CD4-positive, alpha-beta T cell treated with Interleukin-17A for 1 hour (primary cell): ENCODE measurements at places on chromosomes 2 and 18.

DNA sequence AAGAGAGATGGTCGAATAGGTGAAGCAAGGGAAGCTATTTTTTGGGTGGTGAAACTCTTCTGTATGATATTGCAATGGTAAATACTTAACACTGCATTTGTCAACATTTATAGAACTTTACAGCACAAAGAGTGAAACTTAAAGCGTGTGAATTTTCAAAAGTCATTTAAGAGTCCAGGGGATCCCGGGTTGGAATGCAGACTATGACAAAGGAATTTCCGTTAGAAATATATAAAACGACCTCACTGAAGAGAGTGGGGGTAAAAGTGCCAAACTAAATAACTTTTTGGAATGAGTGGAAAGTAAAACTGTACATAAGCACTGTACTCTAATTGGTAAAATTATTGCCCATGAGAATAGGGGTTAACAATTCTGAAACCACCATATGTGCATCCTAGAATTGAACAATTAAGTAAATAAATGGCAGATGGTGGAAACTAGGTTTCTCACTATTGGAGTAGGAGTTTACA is 191.0 kb upstream of the FN1 start:
- no peak for DNase-seq

DNA sequence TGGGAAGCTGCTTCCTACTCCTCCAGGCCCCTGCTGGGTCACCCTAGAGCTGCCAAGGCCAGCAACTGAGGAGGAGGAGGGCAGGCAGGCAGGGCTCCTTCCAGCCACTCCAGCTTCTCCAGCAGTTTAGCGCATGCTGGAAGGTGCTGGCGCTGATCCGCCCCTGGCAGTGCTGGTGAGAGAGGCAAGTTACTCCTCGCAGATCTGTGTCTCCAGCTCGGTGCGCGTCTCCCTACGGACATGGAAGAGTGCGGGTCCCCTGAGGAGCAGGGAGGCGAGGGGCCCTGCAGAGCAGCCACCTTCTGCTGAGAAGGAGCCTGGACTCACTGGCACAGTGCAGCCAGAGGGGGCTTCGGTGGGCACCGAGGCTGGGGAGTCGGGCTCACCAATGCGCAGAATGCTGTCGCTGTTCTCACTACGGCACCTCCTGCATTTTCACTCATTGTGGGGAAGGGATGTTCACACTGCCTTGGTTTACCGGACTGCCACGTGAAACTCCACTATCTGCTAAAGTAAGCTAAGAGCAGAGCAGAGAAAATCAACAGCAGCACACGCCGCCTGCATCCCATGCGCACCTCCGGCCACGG is 206.0 kb downstream of the HDAC4 start:
- DNase-seq: no peak

GRCh38 chr2:8215159-8215863 is 466.5 kb upstream of the ID2 start:
- no peak for DNase-seq

- DNase-seq: no peak
Measured at GRCh38 chr2:5539282-5540165, 152.7 kb upstream of the SOX11 start.

- no peak for DNase-seq
Measured at GRCh38 chr2:197292619-197293018, 18.0 kb downstream of the ANKRD44 start.

- peak; percentile 21 for DNase-seq
Measured at GRCh38 chr2:143068509-143068908, 60.7 kb upstream of the ARHGAP15 start.

DNA sequence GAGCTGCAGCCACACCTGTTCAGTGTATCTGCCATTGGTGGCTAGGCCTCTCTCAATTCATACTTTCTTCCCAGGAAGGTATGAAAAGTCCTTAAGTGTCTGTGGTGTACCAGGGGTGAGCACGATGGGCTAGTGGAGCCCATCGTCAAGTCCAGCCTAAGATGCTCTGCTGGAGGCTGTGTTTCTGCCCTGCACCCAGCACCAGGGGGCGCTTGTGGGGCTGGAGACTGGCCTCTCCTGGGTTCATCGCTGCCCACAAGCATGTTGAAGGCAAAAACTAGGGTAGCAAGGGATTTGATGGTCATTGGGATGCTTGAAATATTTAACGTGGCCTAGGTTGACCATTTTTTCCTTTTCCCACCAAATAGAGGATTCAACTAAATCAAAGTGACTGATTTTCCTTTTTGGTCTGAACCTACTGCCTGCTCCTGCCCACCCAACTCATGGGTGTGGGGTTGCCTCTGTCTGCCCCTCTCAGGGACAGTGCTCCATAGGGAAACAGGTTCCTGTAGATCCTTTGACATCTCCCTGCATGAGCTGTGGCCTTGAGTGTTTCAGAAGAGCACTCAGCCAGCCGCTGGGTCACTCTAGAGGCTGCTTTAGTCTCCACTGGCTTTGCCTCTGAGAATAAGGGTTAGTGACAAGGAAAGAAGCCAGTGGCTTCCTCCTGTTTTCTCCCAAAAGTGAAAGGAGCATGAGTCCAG is 59.0 kb downstream of the TPGS2 start:
- no peak for DNase-seq

DNA sequence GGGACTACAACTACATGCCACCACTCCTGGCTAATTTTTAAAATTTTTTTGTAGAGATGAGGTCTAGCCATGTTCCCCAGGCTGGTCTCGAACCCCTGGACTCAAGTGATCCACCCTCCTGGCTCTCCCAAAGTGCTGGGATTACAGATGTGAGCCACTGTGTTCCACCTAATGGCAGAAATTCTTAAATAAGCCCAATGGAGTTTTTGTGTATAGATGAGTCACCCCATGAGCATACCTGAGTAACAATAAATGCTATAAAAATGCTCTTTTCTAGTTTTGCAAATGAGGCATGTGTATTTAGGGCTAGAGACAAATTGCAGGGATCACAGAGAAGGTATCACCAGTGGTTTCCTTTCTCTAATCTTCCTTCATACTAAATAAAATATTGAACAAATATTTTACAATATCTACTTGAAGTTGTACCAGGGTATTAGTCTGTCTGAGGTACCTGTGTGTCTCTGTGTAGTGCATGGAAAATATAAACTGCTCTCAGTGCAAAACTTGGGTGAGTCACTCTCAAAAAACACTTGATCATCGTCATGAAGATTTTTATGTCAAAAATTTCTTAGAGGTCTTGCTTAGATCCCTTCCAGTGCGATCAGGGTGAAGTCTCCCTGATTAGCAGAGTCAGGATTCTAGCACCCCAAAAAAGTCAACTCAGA is 337.1 kb upstream of the MMADHC start:
- no peak for DNase-seq

DNA sequence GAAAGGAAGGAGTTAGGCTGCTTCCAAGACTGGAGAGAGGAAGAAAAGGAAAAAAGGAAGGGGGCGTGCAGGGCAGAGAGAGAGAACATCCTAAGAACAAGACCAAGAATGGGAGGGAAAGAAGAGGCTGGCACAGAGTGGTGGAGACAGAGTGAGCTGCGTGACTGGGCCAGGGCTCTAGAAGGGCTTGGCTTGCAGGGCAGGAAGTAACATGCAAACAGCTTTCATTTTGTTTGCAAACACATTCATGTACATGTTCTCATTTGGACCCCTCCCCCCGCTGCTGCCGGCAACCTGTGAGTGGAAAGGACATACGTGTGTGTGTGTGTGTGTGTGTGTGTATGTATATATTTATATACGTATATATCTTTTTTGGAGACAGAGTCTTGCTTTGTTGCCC is 46.8 kb upstream of the DNMT3A start:
- no peak for DNase-seq

- peak; percentile 76 for DNase-seq
Measured at GRCh38 chr2:105746177-105747080, 1.7 kb downstream of the NCK2 start.
